ENCODE measurements at places on chromosomes 6 and 20. TPM values are rescaled to one million over a fixed set of nuclear protein-coding genes. Genes with fewer than 3 reads are reported as not detected.
A peak's percentile ranks its signal among the peaks of the same experiment; 100 is the strongest.

GRCh38 chr6:147504848-147505247 is 3.6 kb upstream of the SAMD5 start:
- no peak for DNase-seq

- no peak for DNase-seq
These were observed 5.9 kb downstream of the RPS6KA2 start for GRCh38 chr6:166621114-166621540.

DNA sequence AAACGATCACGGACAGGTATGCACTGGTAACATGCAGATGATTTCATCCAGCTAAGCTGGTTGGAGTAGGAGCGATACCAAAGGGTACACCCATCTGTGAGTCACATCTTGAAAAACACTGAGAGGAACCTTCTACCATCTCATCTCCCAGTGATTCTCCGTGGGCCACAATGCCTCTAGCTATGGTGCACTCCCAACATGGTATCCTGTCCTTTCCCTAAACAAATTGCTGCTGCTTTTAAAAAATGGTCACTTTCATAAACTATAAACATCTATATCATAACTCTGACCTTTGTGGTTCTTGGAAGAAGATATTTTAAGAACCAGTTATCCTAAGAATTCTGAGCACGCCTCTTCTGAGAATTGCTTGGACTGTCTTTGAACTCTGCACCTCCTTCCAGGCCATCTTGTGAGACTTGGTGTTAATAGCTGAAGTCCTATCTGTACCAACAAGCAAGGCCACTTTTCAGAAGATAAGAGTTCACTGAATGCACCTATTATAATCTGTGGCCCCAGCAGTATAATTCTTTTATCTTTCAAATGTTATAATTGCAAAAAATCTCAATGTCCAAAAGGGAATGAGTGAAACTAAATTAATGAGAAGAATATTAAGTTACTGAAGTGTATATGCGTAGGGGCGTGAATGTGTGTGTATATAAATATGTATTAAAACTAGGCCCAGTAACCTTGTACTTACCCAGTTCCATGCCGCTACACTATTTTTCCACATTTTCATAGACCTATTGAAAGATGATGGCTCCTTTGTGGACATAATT is 70.5 kb upstream of the TPD52L1 start:
- DNase-seq, result no peak

GRCh38 chr20:19874040-19874727 is 116.1 kb downstream of the RIN2 start:
- no peak for DNase-seq

- no peak for DNase-seq
These were observed 248.2 kb downstream of the KHDC1L start for GRCh38 chr6:72977114-72977513.

DNA sequence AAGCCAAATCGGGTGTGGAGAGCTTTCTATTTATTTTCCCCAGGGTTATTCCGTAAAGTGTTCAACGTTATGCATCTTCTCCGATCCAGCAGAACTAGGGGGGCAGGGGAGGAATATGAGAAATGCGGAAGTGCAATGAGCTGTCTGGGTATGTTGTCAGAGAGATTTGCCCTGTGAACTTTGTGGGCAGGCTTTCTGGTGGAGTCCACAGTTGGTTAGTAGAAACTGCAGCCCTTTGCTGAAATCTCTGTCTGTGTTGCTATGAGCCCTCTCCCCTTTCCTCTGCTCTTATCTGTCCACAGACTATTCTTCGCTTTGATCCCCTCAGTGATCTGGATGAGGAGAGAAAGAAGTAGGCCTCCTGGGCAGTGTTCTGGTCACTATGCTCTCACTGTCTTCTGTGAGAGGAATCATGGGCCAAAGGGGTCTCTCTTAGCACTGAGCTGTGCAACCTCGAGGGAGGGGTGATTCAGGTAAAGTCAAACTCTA is 158.9 kb upstream of the FUT9 start:
- no peak for DNase-seq

GRCh38 chr20:63102721-63103375 is 96.1 kb upstream of the BHLHE23 start:
- DNase-seq, result peak; percentile 24

PSORS1C1 gene
- 0.49 TPM for total RNA-seq
